Adrenal gland (tissue), 19 donors: ENCODE measurements at places on chromosomes 5 and 9.

- DNase-seq, result no peak
These were observed 508.1 kb downstream of the NR2F1-AS1 start for GRCh38 chr5:93072831-93073459.

- DNase-seq, result no peak
These were observed 167.5 kb downstream of the HSPA4 start for GRCh38 chr5:133219296-133219695.

- peak; percentile 80 for DNase-seq
These were observed 69.0 kb downstream of the TSPAN17 start for GRCh38 chr5:176716320-176716719.

GRCh38 chr9:104905931-104906330 lies 22.0 kb downstream of the ABCA1 start:
- no peak for DNase-seq

GRCh38 chr9:122090981-122091380 lies 2.1 kb downstream of the TTLL11 start:
- no peak for DNase-seq

DNA sequence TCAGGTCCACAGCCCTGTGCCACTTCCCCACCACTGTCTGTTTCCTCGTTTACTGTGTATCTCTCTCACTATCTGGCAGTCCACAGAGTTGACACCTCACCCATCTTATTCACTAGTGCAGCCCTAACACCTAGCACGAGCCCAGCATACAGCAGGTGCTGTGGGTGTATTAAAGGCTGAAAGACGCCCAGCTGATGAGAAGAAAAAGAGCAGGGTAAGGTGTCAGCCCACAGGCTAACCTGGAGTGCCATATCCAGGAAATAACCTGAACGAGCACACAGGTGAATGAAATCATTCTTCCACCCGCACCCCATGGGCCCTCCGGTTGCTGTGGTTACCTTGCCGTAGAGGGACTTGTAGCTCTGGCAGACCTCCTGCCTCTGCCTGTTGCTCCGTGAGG lies 18.6 kb downstream of the ANXA6 start:
- DNase-seq, result no peak

- peak; percentile 58 for DNase-seq
These were observed at the start of gene FSTL4 for GRCh38 chr5:133612249-133612860. FSTL4 (minus strand) TSS chr5:133612541.

DNA sequence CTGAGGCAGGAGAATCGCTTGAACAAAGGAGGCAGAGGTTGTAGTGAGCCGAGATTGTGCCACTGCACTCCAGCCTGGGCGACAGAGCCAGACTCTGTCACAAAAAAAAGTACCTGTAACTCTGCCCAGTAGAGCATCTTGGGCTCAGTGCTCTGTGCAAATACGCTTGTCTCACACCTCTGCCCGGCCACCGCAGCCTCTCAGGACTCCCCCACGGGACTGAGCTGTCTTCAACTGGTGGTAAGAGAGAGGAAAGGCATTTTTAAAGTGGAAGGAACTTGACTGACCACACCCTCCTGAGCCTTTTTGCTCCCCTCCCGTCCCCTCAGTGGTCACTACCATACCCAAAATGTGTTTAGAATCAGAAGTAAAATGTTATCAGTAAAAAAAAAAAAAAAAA lies 174.3 kb upstream of the PIK3R1 start:
- DNase-seq, result no peak

DNA sequence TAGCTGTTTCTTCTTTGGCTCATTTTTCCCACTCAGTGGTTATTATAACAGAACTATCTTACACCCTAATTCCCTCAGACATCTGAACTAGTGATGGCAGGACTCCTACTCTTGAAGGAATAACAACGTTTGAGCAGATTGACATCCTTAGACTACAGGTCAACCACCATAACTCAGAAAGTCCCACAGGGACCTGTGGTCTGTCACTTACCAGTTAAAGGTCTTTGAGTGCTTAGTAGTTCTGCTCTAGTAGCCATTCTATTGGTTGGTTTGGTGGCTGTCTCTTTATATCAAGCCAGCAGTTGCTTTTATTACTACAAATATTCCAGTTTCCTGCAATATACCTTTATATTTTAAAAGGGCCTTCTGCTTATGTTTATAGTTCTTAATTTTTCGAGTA lies 67.2 kb upstream of the FCHO2 start:
- DNase-seq, result no peak

DNA sequence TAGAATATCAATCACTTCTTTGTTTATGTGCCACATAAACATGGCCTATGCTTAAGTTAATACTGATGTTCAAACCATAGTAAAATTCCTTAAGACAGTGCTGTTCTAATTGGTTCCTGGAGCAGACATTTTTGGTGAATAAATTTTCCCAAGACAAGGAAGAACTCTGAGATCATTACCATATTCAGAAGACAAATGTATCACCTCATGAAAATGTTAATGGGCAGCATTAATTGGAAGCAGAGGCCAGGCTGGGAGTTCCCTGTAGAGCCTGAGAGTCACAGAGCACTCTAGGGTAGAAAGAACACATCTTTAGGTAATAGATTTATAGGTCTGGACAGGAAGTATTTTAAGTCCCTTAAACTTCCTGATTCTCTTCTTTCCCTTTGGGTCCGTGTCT lies 240.2 kb downstream of the MAN2A1 start:
- no peak for DNase-seq

GRCh38 chr5:122311497-122311960 lies 508 bp upstream of the SNCAIP start:
- peak; percentile 19 for DNase-seq

DNA sequence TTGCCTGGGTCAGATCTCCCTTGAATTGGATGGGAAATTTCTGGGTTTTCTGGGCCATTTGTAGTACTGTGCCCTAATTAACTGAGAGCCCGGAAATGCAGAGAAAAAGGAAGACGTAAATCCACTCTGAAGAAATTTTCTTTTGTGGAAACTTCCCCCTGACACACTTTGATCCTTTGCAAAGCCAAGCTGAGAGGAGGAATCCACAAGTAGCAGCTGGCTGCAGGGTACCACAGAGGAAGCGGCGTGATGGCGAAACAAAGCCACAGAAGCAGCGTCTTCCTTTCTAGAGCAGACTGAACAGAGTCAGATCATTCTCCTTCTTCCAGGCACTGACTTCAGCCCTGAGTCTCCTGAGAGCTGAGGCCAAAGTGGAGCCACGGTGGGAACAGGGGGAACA lies 47.1 kb upstream of the ZNF354A start:
- peak; percentile 57 for DNase-seq

DNA sequence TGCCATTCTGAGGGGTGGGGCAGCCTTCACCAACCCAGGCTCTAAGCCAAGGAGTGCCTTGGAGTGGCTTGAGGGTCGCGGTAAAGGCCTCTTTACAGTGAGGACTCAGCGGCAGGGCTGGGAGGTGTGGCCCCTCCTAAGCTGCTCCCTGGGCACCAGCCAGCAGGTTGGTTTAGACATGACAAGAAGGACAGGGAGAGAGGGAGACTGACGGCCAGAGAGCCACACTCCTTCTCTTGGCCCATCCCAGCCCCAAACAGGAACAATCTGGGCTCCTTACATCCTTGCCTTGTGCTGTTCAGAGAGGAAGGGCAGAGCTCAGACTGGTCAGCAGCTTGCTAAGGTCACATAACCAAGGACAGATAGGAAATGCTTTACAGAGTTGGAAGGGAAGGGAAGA lies 94.5 kb downstream of the LMX1B start:
- no peak for DNase-seq

GRCh38 chr5:179195561-179196404 lies 135.6 kb downstream of the ZNF354C start:
- no peak for DNase-seq

DNA sequence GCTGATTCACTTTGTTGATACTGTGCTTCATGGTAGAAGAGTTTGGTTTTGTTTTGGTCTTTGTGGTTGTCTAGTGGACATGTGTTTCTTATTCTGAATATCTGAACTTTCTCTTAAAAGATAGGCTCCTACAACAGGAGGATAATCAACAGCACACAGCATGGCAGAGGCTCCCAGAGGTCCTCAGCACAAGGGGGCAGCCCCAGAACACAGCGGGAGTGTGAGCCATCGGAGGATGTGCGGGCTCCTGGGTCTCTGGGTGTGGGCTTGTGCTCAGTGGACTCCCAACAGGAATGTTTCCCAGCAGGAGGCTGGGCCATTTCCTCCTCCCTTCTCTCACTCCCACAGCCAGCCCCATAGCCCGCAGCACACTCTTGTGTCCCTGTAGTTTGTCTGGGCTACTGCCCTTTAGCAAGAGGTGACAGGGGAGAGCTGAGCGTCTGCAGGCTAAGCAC lies 164.3 kb upstream of the OTULINL start:
- no peak for DNase-seq

DNA sequence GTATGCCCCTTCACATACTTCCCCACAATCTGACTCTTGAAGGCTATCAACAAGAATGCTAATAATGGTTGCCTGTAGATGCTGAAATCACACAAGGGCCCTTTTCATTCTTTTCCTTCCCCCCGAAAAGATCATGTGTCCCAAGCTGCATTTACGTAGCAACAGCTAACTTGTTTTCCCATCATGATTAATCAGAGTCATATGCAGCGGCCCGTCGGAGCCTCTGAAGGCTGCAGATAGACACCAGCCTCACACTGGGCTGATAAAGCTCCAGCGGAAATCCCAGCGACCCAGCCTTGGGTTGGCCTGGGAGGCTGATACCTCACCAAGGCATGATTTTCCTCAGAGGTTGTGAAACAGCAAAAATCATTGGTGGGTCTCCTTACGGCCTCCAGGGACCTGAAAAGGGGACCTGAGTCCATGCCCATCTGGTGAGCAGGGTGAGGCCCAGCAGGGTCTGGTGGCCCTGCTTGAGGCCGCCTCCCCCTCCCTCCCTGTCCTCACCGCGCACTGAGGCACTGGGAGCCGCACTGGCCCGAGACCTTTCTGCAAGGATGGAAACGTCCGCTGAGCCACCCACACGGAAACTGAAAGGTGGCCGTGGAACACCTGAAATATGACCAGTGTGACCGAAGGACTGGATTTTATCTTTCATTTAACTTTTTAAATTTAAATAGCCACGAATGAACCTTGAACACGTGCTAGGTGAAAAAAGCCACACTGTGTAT lies 114.2 kb upstream of the PHYKPL start:
- DNase-seq, result no peak

DNA sequence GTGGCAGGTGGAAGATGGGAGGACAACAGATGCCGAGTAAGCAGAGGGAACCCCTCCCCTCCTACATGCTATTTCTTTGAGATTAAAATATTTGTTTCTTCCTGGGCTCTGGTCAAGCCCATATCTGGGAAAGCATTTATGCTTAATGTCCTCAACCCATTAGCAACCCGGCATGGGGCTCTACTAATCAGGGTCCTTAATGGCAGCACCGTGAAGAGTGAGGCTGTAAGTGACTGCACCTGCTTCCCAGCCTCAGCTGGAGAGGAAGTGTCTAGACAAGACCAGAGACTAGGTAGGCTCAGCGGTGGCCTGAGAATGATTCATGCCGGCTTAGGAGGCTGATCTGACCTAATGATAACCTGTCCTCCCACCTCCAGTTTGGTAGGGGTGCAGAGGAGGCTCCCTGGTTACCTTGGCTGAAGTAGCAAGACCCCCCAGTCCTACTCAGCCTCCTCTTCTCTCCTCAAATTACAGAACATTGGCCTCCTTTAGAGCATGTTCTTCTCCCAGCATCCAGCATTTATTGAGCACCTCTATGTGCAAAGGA lies 61.3 kb upstream of the HSPA9 start:
- DNase-seq, result no peak

DNA sequence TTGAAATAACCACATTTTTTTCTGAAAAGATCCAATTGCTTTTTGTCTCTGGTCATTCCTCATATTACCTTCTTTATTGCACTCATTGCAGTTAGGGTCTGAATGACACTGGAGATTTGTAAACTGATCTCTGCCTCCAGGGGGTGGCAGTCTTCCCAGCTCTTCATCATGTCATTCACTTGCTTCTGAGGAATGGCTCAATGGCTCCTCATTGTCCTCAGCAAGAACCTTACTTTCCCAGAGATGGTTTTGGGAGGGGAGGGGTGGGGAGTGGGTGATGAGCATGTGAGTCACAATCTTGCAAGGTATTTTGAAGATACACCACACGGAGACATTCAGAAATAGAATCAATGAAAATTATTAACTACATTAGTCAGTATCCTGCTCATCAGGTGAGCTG lies 159.8 kb upstream of the GAS1 start:
- no peak for DNase-seq

DNA sequence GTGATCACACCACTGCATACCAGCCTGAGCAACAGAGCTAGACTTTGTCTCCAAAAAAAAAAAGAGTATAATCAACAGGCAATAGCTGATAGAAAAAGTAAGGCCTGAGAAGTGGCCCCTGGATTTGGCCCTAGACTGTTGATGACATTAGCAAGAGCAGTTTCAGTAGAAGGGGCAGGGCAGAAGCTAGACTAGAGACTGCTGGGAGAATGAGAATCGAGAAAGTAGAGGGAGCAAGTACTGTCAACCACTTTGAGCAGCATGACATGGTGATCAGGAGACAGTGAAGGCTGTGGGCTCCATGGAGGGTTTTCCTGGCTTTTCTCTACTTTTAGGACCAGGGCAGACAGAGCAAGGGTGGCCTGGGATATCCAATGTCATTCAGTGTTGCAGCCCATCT lies 34.9 kb upstream of the B4GALT1 start:
- no peak for DNase-seq

DNA sequence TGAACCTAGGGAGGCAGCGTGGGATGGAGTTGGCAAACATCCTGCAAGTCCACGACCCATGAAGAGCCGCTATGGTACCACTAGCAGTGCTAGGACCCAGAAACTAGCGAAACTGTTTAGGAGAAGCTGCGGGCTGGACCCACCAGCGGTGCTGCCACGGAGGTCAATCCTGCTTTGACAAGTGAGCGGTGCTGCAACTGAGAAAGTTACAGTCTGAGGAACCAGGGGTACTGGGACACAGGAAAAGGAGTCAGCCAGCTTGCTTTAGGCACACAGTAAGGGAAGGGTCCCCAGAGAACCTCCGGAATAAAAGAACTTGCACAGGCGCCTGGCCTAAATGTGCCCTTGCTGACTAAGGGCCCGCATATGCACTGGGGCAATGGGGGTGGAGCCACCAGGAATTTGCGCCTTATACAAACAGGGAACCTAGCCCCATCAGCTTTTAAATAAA lies 23.6 kb upstream of the ANXA2R start:
- DNase-seq, result peak; percentile 35

GRCh38 chr5:121982146-121982892 lies 20.5 kb downstream of the SRFBP1 start:
- no peak for DNase-seq

DNA sequence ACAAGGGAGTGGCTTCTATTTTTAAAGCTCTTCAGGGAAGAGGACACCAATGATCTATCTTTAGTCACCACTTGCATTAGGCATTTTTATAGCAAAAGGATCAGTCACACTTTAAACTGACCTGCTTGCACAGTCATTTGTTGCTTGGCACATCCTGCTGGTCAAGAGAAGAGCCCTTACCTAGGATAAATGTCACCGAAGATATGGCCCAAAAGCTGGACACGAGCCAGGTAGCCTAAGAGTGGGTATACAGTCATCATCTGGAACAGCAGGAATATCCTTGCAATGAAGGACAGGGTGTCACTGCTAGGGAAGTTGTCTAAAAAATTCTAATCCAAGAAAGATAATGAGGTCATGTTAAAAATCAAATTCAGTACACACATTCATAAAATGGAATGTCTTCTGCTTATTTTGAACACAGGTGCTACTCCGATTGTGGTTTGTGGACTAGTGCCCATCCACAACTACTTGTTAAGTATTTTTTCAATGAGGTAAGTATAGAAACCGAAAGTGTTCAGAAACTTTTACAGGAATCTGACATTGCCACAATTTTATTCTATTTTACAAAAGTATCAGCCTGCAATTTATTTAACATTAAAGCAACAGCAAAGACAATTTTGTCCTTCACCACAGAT lies 78.4 kb downstream of the SLC38A9 start:
- peak; percentile 83 for DNase-seq

GRCh38 chr9:76161541-76161940 lies 232.7 kb downstream of the RFK start:
- DNase-seq, result no peak

GRCh38 chr5:169171515-169171914 lies 129.4 kb downstream of the SLIT3 start:
- DNase-seq, result no peak
